ENCODE measurements at places on chromosomes 2 and 18. TPM values are rescaled to one million over a fixed set of nuclear protein-coding genes. Genes with fewer than 3 reads are reported as not detected.

The DNAJC10 gene
- 80.4 TPM for total RNA-seq

The SATB2 gene
- total RNA-seq = 13.8 TPM

DNA sequence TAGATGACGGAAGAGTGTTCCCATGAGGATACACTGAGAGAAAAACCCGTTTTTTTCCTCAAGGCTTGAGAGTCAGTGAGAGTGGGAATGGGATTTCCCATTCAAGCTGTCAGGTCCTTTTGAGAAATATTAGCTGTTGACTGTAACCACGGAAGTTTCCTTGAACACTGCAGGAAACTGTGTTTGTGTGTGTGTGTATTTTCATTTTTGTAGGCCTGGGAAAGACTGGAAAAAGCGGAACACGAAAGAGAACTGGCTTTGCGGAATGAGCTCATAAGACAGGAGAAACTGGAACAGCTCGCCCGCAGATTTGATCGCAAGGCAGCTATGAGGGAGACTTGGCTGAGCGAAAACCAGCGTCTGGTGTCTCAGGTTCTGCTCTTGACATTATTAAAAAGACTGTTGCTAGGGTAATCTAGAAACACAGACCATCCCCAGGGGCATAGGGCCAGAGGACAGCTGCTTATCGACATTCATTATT, 98.8 kb upstream of the EML6 start:
- no peak for DNase-seq

DNA sequence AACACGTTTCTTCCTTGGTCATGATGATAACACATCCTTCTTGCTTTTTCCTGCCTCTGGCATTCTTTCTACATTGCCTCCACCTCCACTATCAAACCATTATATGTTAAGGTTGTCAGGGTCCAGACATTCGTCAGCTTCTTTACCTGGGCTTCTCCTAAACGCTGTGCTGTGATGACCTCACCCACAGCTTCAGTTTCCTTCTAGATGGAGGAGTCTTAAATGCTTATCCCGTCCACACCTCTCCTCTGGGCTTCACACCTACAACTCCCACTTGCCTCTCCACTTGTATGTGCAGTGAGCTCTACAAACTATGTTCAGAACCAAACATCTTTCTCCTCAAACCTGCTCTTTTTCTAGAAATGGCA, 666 bp upstream of the STAT1 start:
- DNase-seq = no peak

DNA sequence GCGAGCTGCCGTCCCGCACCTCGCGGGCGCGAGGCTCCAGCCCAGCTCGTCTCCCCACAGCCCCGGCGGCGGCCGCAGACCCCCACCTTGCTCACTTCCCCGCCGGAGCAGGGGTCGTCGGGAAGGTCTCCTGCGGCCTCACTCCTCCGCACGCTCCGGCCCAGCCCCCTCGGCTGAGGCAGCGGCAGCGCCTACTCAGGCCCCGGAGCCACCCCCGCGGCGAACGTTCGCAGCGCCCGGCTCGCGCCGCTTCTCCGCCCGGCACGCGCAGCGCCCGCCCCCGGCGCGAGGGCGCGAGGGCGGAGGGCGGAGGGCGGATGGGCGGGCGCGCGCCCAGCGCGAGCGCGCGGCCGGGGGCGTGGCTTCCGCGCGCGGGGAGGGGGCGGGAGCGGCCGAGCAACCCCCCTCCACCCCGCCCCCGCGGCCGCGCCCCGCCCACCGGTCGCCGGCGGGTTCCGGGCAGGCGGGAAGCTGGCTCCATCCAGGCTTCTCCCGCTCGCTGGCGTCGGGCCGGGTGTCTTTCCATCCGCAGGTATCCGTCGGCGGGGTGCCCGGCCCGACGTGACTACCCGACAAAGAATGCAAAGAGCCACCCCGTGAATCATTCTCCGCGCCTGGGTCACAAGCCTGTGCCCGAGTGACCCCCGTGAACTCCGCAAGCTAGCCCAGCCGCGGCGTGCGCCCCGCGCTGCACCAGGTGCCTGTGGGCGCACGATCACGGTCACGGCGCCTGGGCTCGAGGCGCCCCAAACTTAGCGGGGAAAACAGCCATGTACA, at the start of gene DTNB:
TSS of gene DTNB (minus strand) at position 278 of the 777 bp plus-strand sequence. CDS start 20,917 bp downstream, outside the sequence.
- DNase-seq = no peak

Data from HCT116 (cell line).